ENCODE measurements at places on chromosomes 5 and 9.
A peak's percentile ranks its signal among the peaks of the same experiment; 100 is the strongest.

GRCh38 chr9:120698766-120699165, 15.5 kb downstream of the MEGF9 start:
- no peak for DNase-seq

GRCh38 chr9:129174724-129175514, 3.1 kb downstream of the IER5L start:
- peak; percentile 84 for DNase-seq

- DNase-seq, result no peak
These were observed 70.4 kb downstream of the RGS7BP start for GRCh38 chr5:64576250-64576649.

- no peak for DNase-seq
These were observed 145.4 kb downstream of the MTX3 start for GRCh38 chr5:79845448-79846197.

- DNase-seq, result no peak
These were observed 29.3 kb downstream of the TRIM32 start for GRCh38 chr9:116716438-116716837.

DNA sequence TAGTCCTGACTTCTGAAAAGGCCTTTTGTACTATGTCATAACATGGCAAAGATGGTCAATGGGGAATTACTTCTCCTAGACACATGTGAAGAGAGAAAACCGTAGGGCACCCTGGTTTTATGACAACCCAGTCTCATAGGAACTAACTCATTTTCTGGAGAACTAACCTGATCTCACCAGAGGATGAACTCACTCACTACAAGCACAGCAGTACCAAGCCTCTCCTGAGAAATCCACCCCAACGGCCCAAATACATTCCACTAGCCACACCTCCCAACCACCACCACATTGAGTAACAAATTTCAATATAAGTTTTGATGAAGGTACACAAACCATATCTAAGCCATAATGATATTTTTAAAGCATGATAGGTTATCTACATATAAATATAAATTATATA, 909.3 kb upstream of the CDH10 start:
- DNase-seq, result no peak

GRCh38 chr5:77798456-77798855, 22.3 kb upstream of the TBCA start:
- no peak for DNase-seq

GRCh38 chr5:65102976-65103711, 334.4 kb downstream of the CWC27 start:
- peak; percentile 80 for DNase-seq

DNA sequence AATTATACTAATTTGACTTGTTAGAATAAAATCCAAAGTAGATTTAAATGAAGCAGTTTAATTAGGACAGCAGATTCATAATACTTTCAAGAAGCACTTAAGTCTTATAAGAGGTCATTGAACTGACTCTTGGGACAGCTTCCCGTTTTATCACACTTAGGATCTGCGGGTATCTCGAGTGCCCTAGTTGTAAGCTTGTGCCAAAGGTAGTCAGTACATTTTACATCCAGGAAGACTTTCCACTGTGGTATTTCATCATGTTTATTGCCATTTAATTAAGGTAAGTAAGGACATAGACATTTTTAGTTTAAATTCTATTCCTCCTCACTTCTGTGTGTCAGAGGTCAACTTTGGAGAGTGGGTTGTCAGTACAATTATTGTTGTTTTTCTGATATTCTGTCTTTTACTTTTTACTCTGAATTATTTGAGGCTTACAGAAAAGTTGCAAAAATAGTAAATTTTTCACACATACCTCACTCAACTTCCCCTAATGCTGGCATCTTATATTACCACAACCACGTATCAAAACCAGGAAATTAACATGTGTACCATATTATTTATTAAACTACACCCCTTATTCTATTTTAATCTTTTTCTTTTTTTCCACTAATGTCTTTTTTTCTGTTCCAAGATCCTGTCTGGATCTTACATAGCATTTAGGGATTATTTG, 7.5 kb upstream of the ZNF367 start:
- no peak for DNase-seq

- no peak for DNase-seq
These were observed 22.1 kb downstream of the ARHGAP26 start for GRCh38 chr5:142792012-142792864.

DNA sequence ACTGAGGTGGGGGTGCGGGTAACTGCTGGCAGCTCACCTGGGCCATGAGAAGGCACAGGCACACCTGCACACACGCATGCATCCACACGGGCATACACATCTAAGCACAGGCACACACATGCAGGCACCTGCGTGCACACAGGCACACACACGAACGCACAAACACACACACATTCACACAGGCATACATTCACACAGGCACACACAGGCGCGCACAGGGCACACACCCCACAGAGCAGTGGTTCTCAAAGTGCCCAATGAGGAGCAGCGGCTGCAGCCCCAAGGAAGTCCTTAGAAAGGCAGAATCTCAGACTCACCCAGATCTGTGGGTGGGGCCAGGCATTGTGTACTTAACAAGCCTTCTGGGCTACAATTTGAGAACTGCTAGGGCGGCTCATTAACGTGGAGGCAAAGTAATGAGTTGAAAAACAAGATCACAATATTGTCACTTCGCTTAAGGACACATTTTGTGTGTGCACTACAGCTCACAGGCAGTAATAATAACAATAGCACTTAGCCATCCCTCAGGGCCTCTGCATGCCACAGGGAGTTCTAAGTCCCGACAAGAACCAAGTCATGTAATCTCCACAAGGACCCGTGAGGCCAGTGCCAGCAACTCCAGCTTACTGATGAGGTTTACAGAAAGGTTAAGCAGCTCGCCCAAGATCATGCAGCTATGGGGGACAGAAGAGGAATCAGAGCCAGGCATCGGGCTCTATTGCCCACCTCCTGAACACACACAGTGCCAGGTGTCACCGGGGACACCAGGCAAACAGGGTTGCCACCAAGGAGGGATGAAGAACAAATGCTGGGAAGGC, 91.6 kb downstream of the ROR2 start:
- peak; percentile 72 for DNase-seq

DNA sequence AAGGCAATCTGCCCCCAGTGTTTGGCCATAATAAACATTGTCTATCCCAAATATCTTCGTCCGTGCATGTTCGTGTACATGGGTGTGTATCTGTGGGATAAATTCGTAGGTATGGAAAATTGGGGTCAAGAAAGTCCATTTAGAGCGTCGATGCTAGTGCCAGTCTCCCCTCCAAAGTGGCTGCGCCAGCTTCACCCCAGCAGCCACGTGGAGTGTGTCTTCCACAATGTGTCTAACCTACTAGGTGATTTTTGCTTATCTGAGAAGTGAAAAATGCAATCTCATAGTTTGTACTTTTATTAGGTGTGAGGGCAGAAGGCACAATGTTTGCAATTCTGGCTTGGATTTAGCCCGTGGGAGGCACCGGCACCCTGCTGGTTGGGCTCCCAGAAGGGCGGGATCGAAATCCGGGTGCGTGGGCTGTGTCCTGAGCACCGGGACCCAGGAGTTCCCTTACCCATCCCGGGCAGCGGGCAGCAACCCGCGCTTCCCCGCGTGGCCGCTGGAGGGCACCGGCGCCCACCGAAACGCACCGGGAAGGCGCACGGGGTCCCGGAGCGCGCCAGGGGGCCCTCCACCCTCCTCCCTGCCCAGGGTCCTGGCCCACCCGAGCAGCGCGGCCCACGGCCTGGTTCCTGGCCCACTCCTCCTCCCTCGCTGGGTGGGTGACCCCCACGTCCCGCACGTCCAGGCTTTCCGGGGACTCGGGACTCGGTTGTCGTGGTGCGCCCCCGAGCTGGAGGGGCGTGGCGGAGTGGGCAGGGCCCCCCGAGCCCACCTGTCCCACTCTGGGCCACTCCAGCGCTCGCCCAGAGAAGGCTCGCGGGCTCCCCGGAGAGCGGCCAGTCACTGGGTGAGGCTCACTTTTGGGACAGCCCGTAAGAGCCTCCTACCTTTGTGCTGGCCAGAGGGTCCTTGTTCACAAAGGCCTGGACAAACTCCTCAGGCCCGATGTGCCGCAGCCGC, 55.4 kb upstream of the RNF130 start:
- peak; percentile 33 for DNase-seq

- no peak for DNase-seq
These were observed 26.7 kb downstream of the LHX2 start for GRCh38 chr9:124038239-124038638.

DNA sequence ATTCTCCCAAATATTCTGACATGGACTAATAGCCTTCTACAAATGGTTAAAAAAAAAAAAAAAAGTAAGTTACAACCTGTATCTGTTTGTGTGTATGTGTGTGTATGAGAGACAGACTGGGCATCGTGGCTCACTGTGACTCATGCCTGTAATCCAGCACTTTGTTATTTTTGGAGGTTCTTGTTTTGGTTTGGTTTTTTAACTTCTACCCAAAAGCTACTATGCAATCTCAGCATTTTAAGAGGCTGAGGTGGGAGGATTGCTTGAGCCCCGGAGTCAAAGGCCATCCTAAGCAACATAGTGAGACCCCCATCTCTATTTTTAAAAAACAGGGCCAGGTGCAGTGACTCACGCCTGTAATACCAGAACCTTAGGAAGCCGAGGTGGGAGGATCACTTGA, 17.6 kb upstream of the HAVCR1 start:
- no peak for DNase-seq

DNA sequence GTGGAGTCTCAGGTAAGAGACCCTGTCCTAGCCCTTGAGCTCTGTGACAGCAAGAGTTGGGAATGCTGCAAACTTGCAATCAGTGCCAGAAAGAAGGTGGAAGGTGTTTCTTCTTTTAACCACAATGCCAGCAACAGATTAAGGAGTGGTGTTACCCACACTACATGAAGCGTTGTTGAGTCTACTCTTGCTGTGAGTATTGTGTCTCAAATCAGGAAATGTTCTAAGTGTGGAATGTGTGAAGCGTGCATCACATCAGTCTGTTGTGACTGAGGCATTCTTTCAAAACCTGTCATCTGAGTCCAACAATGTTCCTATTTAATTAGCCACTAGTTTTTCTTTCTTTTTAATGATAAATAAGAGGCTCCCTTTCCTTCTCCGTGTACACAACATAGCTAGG, 2.9 kb upstream of the LURAP1L start:
- DNase-seq, result no peak

DNA sequence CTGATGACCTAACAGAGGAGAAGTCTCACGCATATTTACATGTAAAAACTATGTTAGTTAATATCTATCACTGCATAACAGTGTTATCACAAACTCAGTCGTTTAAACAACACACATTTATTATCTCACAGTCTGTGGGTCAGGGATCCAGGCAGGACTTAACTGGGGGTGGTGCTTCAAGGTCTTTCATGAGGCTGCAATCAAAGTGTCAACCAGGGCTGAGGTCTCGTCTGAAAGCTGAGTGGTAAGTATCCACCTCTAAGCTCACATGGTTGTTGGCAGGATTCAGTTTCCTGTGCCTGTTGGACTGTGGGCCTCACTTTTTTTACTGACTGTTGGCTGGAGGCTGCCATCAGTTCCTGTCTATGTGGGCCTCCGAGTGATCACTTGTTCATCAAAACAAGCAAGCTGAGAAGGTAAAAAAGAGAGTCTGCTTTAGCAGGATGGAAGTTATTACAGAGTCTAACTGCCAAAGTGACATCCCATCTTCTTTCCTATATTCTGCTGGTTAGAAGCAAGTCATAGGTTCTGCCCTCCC, 188.6 kb downstream of the CARTPT start:
- peak; percentile 22 for DNase-seq

GRCh38 chr5:135392256-135392655, 6.8 kb downstream of the MACROH2A1 start:
- no peak for DNase-seq

Measured in WERI-Rb-1 (cell line).